ENCODE measurements at places on chromosomes 11 and 22. TPM values are rescaled to one million over a fixed set of nuclear protein-coding genes. Genes with fewer than 3 reads are reported as not detected.

DNA sequence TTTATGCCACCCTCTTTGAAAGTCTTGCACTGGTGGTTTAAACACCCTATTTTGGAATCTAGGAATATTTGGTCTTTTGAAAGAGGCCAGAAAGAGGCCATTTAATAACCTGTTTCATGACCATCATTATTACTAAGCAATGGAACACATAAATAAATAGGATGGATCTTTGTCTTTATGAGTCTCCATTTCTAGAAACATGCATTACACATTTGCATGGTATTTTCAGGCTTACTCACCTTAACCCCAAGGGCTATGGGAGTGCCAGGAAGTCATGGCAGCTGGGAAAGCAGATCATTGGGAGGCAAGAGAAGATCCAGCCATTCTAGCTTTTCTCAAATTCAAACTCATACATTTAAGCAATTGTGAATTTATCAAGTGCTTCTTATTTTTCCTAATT, 185.8 kb upstream of the POU2AF2 start:
- DNase-seq = no peak

DNA sequence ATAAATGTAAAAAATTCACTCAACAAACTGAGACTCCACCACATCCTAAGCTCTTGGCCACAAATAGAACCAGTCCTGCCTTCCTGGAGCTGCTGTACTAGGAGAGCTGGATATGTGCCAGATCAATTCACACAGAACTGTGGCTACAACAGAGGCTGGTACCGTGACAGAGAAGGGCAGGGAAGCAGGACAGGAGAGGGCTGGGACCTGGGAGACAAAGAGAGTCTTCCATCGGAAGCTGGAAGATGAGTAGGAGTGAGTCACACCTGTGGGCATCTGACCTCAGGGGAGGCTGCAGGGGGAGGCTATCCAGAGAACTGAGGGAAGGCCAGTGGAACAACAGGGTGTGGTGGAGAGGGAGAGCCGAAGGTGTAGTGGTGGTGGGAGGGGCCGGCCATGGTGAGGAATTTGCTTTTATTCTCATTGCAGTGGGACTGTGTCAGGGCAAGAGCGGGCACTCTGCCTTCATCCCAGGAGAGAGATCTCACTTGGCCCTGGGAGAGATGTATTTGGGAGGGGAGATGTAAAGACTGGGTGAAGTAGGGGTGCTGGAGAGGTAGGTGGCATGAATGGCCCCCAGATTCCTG, 1.9 kb upstream of the LTBP3 start:
- no peak for DNase-seq

- no peak for DNase-seq
These were observed 53.8 kb upstream of the AMPD3 start for GRCh38 chr11:10401256-10401655.

The NCAM1 gene
- 16.2 TPM for total RNA-seq

The GRK3 gene
- total RNA-seq = 1.0 TPM

Data from gastrocnemius medialis (tissue), 4 donors.